Left renal pelvis (tissue), 4 donors: ENCODE measurements at places on chromosomes 1 and 21. TPM values are rescaled to one million over a fixed set of nuclear protein-coding genes. Genes with fewer than 3 reads are reported as not detected.

DNA sequence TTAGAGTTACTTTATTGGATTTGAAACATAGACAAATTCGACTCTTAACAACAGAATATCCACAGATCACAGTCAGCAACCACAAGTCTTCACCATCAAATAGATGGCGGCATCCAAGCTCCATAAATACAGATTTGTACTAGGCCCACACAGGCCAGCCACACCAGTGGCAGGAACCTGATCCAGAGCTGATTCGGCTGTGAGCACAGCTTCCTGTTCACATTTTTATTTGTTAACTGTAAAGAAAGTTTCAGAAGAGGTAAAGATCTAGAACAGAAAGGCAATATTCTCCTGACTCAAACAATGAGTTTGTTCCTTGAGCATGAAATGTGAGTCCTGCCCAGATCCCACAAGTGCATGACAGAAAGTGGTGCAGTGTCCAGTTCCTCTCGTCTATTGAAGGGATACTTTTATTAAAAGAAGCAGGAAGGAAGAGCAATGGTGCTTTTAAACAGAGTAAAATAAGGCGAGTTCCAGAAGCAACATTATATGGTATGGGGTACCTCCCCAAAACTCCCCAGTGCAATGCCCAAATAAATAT, 205.8 kb downstream of the SLC45A1 start:
- no peak for DNase-seq

Gene TRAF5
- 17.1 TPM for polyA plus RNA-seq

Gene FHAD1
- polyA plus RNA-seq: 2.9 TPM

DNA sequence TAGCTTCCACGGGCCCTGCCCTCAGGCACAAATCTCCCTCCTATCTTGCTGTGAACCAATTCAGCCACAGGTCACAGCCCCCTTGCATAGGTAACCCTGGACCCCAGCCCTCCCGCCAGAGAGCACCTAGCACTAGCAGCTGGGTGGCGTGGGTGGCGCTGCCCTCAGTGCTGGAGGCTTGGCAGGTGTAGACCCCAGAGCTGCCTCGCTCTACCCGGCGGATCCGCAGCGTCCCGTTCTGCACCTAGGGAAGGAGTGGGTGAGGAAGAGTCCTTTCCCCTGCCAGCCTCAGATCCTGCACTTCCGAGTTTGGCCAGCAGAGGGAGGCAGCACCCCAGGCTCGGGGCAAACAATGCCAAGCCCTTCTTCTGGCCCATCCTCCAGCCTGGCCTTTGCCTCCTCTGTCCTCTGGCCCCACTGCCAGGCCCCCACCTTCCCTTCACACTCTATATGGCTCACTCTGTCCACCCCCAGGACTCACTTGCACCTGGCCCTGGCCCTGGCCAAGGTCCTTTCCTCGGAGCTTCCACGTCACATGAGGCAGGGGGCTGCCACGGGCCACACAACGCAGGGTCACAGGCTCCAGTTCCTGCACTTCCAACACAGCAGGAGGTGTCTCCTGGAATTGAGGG, 9.0 kb downstream of the IGSF9 start:
- no peak for DNase-seq

DNA sequence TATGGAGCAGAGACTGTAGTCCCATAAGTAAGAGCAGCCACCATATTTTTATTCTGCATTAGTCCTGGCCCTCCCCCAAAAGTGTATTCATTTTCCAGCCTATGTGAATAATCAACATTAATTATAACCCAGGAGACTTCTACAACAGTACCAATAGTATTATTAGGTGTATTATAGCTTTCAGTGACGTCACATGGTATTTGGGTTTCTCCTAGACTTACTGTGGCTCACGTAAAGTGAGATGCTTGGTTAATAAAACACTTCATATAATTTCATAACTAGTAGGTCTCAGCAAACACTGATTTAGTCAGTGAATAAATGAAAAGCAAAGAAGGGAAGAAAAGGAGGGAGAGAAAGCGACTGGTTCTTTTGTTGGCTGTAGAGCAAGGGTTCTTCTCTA, 86.2 kb downstream of the ZP4 start:
- no peak for DNase-seq

GRCh38 chr1:227453631-227454355, 109.6 kb upstream of the ZNF678 start:
- no peak for DNase-seq

DNA sequence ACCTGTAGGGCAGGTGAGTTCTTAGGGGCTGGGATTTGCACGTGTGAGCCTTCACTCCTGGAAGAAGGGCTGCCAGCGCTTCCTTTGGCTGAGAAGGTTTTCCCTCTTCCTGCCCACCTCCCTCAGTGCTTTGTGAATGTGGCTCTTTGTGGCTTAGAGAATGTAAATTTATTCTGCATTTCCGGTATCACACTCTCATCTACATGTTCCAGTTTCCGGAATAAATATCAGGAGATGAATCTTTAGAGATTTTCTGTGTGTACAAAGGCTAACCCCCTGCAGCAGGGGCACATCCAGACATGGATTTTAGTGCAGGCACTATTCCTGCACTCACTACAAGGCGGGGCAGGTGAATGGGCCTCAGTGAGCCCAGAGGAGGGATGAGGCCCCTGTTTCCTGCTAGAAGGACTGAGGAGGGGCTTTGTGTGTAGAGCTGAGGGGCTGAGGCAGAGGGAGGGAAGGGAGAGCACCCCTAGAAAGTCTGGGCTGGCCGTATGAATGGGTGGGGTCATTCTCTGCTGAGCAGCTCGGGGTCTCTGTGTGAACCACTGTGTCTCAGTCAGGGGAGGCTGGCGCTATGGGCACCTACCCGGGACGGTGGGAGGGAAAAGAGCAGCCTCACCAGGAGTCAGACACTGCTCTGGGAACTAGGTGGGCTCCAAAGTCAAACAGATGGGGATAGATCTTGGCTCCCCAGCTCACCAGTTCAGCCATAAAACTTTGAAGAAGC, 207.5 kb downstream of the MATN1 start:
- no peak for DNase-seq
